ENCODE measurements at places on chromosomes 1 and 21. TPM values are rescaled to one million over a fixed set of nuclear protein-coding genes. Genes with fewer than 3 reads are reported as not detected.

ZBTB8A gene
- 5.4 TPM for total RNA-seq

CD34 gene
- total RNA-seq = 0.34 TPM

ARHGEF16 gene
- total RNA-seq = 28.9 TPM

LCA5L gene
- total RNA-seq = 1.9 TPM

TRABD2B gene
- total RNA-seq = 2.2 TPM

FHAD1 gene
- 3.8 TPM for total RNA-seq

- H3K27ac ChIP-seq = peak within 1 kb of the TSS; percentile 98
- DNase-seq = peak; percentile 89
- peaks cover 30% of the 10 kb centered on the region for H3K4me1 ChIP-seq
- H3K27me3 ChIP-seq = no peaks in the 10 kb centered on the region
Measured at GRCh38 chr1:153626904-153627714, at the start of gene S100A13. Gene S100A13 (minus strand): TSS chr1:153627505. CDS start chr1:153626472, 1,033 bp downstream.

DNA sequence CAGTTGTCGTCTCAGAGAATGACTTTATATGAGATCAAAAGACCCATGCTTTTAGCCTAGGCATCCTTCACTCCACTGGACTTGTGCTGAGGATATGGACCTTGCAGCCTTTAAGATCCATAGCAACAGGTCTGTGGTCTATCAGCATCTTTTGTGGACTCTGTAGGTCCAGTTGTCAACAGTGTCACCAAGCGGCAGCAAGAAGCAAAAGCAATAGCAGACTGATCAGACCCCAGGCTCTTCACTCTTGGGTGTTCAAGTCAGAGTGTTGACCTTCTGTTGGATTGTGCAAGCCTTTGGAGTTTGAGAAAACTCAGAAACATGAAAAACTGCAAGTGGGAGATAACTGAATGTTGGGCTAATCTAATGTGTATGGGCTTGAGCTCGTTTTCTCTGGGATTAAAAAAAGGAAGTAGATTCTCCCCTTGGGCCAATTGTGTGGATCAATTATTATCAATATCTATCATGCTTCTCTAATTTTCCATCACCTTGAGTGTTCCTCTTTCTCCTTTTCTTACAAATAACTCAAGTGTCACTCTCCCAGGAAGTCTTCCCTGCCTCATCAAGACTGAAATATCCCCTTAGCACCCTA, 144.2 kb downstream of the LYPLAL1 start:
- no peak overlapping the region for H3K4me3 ChIP-seq
- peaks cover 11% of the 10 kb centered on the region for H3K4me1 ChIP-seq

DNA sequence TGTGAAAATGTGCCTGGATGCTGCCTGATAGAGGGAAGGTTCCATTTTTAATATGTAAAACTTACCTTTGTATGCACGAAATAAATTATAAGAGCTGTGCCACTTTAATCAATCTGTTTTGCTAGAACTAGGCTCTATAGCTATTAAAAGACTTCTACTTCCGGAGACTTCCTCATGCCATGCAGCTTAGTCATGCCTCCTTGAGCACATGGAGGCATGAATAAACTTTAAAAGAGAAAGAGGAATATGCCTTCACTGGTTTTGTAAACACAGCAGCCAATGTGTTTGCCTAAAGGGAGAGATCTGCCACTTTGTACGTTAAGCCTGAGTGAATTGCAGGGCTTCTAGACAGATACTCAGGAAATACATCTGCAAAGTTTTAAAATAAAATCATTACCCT, 604.6 kb downstream of the LRRIQ3 start:
- H3K4me3 ChIP-seq = peak overlapping the region; percentile 34
- DNase-seq = no peak
- H3K27ac ChIP-seq = peak overlapping the region; percentile 84
- peaks cover 21% of the 10 kb centered on the region for H3K4me1 ChIP-seq
- H3K36me3 ChIP-seq = no peaks in the 10 kb centered on the region

- no peak overlapping the region for H3K27ac ChIP-seq
- no peaks in the 10 kb centered on the region for H3K4me1 ChIP-seq
- no peaks in the 10 kb centered on the region for H3K36me3 ChIP-seq
- no peak overlapping the region for H3K4me3 ChIP-seq
Measured at GRCh38 chr1:153072806-153073726, 1.7 kb upstream of the SPRR2B start.

- no peak overlapping the region for H3K27ac ChIP-seq
- no peak overlapping the region for H3K4me3 ChIP-seq
- DNase-seq = no peak
Measured at GRCh38 chr1:70034403-70034802, 171.0 kb downstream of the LRRC40 start.

All from type B pancreatic cell (in vitro differentiated cells).